Activated CD8-positive, alpha-beta T cell treated with anti-CD3 and anti-CD28 coated beads, Interleukin-2, amount 10 ng/mL, durations not matched to agents 7 days and 5 days (primary cell): ENCODE measurements at places on chromosomes 3 and 15.
A peak's percentile ranks its signal among the peaks of the same experiment; 100 is the strongest.

GRCh38 chr3:179330438-179330837, 7.6 kb downstream of the ZNF639 start:
- no peak for DNase-seq

- no peak for DNase-seq
Measured at GRCh38 chr3:195873281-195873887, 35.0 kb downstream of the TNK2 start.

- no peak for DNase-seq
Measured at GRCh38 chr15:39574427-39574826, 6.5 kb upstream of the THBS1 start.

DNA sequence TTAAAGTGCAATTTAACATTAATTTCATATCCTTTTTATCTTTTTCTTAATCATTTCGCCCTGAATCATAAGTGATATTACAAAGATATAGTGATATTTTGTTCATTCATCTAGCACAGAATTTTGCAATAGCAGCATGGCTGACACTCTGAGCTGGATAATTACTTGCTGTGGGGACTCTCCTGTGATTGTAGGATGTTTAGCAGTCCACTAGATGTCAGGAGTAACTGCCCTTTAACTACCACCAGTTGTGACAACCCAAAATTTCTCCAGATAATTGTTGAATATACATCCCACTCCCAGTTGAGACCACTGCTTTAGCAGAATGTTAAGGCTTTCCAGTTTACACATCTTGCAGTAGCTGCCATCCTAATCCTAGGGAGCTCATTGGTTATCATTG, 196.8 kb upstream of the MBNL1 start:
- peak; percentile 28 for DNase-seq

GRCh38 chr3:7695049-7695448, 806.6 kb upstream of the LMCD1 start:
- no peak for DNase-seq
